Right ventricle myocardium inferior (tissue), 1 donor: ENCODE measurements at places on chromosomes 7 and 10.

- no peak for DNase-seq
Observed at GRCh38 chr7:108537229-108537628, 11.3 kb upstream of the PNPLA8 start.

DNA sequence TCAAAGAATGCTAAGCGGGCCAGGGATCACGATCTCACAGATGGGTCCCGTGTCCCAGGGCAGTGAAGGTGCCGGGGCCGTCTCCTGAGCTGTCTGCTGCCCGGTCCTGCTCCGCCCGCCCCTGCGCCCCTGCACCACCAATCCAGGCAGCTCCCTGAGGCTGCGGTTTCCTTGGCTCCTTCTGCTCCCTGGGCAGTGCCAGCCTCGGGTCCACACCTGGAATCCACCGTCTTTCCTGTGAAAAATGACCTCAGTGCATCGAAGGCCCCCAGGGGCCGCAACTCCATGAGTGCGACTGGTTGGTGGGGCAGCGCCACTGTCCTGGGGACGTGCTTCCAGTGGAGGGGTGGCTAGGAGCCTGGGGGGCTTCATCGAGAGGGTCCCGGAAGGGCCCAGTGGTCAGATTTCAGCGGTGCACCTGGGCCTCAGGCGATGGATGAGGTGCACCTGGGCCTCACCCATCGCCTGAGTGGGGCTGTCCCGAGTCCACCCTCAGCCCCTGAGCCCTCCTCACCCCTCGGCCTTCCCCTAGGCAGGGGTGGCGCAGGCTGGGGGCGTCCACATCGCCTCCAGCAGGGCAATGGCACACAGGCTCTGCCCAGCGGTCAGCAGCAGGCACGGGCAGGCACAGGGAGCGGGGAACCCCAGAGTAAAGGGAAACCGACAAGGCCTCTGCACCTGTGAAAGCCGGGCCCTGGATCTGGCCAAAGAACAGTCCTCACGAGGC, 27.2 kb downstream of the ADGRA1 start:
- no peak for DNase-seq

- DNase-seq: peak; percentile 94
Observed at GRCh38 chr7:4883372-4884144, at the start of gene RADIL. Gene RADIL (minus strand): TSS chr7:4883716. CDS start chr7:4878139, 5,577 bp downstream.

DNA sequence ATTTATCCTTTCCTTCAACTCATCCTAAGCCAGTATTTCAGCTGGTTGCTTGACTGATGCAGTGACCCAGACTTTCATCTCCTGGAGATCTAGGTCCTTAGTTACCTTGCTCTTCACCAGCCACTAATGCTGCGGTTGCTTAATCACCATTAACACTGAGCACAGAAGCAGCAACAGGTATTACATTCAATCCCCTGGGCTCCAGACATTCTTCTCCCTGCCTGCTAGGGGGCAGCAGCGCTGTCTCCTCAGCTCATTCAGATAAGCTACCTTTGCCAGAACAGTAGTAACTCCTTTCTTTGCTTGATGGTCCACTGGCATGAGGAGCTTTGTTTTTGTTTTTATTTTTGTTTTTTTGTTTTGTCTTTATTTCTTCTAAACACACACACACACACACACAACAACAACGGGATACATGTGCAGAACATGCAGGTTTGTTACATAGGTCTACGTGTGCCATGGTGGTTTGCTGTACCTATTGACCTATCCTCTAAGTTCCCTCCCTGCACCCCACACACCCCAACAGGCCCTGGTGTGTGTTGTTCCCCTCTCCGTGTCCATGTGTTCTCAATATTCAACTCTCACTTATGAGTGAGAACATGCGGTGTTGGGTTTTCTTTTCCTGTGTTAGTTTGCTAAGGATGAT, 1043.2 kb upstream of the C7orf33 start:
- no peak for DNase-seq

GRCh38 chr10:3534433-3534832, 250.6 kb downstream of the KLF6 start:
- DNase-seq: peak; percentile 61
